ENCODE measurements at places on chromosomes 13 and 19.

DNA sequence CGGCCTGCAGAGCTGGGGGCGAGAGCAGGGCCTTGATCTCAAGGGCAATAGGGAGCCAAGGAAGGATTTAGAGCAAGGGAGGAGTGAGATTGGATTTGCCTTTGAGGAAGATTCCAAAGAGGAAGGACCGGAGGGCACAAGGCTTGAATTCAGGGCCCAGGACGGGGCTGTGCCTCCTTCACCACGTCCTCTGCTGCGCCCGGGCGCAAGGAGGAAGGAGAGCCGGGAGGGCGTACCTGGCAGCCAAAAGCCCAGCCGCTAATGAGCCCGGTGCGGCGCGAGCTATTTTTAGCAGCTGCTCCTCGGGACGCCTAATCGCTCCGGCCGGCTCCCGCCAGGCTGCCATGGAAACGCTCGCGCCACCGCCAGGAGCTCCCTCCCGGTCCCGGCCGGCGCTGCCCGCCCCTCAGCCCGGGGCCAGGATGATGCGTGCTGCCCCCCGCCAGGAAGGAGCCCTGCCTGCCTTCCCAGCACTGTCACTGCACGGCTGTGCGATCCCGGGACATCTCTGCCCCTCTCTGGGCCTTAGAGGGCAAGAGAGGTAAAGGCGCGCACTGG lies 31.3 kb downstream of the TINCR start:
- DNase-seq, result no peak

- no peak for DNase-seq
Measured at GRCh38 chr19:2627855-2628254, 74.6 kb downstream of the GNG7 start.

GRCh38 chr13:99322297-99323103 lies 15.3 kb upstream of the GPR183 start:
- DNase-seq, result no peak

GRCh38 chr13:110559986-110560385 lies 1.5 kb downstream of the RAB20 start:
- DNase-seq, result no peak

DNA sequence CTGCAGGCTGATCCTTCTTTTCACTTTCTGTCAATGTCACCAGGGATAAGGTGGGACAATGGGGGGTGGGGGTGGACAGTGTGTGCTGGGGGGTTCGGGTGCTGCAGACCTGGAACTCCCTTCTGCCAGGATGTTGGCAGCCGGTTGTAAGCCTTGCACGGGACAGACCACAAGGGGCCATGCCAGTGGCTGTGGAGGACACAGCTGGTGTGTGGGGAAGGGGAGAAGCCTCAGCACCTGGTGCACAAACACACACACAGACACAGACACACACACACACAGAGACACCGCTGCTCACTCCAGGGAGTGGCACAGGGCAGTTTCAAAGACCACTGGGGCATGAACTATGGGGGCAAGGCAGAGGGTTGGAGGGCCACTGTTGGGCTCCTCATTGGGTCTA lies 3.6 kb downstream of the F2RL3 start:
- no peak for DNase-seq

DNA sequence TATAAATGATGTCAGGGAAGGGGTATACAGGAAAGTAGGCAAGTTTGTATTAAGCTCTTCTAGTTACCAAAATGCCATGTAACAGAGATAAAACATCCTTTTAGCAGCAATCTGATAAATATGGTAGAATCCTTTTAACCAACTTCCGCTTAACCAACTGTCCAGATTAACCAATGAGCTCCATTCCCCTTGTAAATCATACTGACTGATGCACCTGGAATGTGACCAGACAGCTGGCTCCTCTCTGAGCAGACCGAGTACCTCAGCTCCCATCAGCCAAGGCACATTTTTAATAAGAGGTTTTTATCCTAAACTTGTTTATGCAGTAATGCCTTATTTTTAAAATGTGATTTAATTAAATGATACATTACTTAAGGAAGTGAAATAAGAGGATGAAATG lies 66.4 kb downstream of the KLF12 start:
- no peak for DNase-seq

- DNase-seq, result no peak
Measured at GRCh38 chr13:50651922-50652321, 191.6 kb downstream of the DLEU7 start.

GRCh38 chr19:19361075-19361594 lies 40.5 kb downstream of the MAU2 start:
- DNase-seq, result peak; percentile 87

GRCh38 chr13:114146173-114146572 lies 13.8 kb upstream of the RASA3 start:
- DNase-seq, result peak; percentile 20

DNA sequence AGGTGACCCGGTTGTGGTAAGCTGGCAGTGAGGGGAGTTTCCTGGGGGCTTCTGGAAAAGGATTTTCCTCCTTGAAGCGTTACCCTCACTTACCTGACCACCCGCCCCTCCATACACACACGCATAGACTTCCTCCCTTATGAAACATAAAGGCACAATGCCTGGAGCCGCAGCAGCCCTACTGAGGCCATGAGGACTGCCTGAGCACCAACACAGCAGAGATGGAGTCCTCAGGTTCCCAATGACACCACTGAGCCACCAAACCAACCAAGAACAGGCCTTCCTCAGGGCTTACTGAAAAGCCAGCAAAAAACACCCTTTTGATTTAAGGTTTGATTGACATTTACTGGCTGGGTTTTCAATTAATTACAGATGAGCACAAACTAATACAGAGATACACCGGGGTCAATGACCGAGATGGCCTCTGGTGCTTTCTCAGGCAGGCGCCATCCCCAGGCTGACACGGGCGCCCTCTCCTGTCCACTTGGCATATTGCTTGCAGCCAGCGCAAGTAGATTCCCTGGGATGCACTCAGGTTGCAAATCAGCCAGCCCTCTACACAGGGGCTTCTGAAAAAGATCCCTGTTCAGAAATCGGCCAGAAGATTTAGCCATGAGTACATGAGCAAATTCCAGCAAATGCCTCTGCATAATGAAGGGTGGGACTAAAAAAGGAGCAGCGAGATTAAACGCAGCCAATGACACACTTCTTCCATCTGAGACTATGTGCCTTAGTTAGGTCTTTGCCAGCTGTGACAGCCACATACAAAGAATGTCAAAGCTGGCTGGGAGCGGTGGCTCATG lies 14.8 kb downstream of the OPA3 start:
- no peak for DNase-seq

GRCh38 chr13:114110091-114110829 lies 22.2 kb downstream of the RASA3 start:
- peak; percentile 76 for DNase-seq

DNA sequence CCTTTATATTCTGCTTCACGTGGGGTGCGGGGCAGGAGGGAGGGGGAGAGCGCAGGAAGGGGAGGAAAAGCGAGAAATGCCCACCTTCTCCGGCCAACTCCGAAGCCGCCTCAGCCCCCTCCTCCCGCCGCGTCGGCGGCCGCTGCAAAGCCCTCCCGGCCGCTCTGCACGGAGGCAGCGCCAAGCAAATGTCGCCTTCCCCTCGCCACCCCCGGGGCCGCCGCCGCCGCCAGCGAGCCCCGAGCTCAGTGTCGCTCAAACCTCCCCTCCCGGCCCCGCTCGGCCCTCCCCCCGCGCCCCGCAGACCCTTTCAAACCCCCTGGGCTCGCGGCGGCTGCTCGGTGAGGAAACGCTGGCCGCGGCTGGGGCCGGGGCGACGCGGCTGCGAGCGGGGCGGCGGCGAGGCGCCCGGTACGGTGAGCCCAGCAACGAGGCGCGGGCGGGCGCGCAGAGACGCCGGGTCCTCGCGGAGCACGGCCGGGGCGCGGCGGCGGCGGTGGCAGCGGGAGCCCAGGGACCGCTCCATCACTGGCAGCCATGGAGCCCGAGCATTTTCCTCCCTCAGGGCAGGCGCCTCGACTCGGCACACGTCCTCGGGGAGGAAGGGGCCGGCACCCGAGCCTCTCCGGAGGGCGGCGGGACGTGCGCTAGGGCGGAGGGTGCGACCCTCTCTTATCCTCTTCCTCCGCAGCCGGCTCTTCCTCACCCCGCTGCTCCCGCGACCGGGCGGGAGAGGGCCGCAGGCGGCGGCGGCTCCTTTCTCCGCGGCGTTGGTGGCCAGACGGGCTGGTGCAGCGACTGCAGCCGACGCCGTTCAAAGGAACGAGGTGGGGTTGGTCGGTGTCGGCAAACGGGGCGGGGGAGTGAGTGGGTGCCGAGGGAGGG lies 463 bp upstream of the TSC22D1 start:
- peak; percentile 68 for DNase-seq

DNA sequence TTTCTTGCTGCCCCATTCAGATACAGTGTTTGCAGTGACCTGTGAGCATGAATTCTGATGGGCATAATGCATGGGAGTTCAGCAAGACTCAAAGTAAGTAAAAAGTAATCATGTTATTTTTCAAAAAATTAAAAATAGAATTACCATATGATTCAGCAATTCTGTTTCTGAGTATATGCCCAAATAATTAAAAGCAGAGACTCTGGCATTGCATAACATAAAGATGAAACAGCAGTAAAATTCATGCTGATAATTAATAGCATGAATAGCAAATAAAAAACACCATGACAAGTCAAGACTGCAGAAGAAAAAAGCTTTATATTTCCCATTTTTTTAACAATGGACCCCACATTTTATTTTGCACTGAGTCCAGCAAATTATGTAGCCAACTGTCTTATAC lies 21.3 kb downstream of the RNF6 start:
- DNase-seq, result no peak

DNA sequence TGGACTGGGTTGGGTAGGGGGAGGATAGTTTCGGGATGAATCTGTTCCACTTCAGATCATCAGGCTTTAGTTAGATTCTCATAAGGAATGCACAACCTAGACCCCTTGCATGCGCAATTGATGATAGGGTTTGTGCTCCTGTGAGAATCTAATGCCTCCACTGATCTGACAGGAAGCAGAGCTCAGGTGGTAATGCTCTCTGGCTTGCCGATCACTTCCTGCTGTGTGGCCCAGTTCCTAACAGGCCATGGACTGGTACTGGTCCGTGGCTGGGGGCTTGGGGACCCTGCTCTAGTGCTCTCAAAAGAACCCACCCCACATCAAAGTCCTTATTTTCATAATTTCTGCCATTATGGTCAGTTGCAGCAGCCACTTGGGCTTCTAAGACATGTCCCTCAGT lies 30.1 kb downstream of the DNAJC3 start:
- no peak for DNase-seq

DNA sequence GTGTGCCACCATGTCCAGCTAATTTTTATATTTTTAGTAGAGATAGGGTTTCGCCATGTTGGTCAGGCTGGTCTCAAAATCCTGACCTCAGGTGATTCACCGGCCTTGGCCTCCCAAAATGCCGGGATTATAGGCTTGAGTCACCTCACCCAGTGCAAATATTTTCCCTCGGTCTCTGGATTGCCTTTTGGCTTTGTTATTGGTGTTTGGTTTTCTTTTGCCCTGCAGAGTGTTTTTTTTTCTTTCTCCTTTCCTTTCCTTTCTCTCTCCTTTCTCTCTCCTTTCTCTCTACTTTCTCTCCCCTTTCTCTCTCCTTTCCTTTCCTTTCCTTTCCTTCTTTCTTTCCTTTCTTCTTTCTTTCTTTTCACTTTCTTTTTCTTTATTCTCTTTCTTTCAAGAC lies 33.2 kb downstream of the KDM4B start:
- DNase-seq, result no peak

Data from suprapubic skin (tissue), 4 donors.